ENCODE measurements at places on chromosomes 7 and 10.

GRCh38 chr7:4610768-4611467 lies 71.2 kb upstream of the FOXK1 start:
- DNase-seq = peak; percentile 79

GRCh38 chr10:113252650-113253618 lies 299.9 kb upstream of the HABP2 start:
- DNase-seq = peak; percentile 41

- no peak for DNase-seq
Measured at GRCh38 chr7:96495751-96496216, 173.9 kb upstream of the SLC25A13 start.

DNA sequence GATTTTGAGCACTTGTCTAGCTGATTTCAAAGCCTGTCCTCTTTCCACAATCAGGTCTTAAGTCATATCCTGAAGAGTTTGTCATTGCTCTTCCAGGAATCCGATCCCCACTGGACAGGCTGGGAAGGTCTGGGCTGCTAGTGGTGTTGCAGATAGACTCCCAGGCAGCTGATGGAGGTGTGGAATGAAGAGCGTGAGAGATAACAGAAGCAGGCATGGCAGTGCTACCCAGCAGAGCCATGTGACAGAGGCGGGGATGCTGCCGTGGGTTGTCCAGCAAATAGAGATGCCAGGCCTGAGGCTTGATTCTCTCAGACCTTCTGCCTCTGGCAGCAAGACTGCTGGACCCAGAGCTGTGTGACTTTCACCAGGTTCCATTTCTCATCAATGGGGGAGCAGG lies 116.5 kb upstream of the EEPD1 start:
- no peak for DNase-seq

GRCh38 chr7:57198801-57199200 lies 66.6 kb upstream of the ZNF479 start:
- no peak for DNase-seq

- DNase-seq = no peak
Measured at GRCh38 chr7:6294839-6295238, 22.4 kb upstream of the CYTH3 start.

DNA sequence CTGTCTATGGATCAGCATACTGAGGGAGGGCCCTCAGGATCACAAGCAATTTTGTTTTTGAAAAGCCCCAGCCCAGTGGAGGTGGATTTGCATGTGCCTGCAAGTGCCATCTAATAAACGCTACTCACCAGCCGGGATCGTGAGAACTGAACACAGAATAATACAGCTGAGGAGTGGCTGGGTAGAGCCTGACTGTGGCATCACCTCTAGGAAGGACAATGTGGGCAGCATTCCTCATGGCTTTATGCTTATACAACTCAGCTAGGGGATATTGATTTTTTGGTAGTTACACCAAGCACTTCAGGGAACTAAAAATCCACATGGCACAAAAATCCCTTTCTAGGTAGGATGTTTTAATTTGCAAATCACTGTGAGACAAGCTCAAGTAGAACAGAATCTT lies 72.7 kb upstream of the PALS2 start:
- no peak for DNase-seq

DNA sequence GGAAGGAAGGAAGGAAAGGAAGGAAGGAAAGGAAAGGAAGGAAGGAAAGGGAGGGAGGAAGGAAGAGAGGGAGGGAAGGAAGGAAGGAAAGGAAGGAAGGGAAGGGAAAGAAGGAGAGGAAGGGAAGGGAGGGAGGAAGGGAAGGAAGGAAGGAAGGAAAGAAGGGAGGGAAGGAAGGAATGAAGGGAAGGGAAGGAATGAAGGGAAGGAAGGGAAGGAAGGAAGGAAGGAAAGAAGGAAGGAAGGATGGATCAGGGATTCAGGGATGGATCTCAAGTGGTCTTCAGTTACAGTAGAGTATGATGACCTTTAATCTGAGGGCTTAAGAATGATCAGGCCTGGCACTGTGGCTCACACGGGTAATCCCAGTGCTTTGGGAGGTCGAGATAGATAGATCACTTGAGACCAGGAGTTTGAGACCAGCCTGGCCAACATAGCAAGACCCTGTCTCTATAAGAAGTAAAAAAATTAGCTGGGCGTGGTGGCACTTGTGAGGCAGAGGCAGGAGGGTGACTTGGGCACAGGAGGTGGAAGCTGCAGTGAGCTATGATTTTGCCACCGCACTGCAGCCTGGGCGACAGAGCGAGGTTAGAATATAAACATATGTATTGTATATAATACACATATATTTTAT lies 760 bp upstream of the FOXK1 start:
- DNase-seq = no peak

GRCh38 chr10:92238586-92239098 lies 52.2 kb downstream of the CPEB3 start:
- DNase-seq = peak; percentile 78

GRCh38 chr10:34655286-34656170 lies 159.6 kb downstream of the PARD3 start:
- peak; percentile 53 for DNase-seq

DNA sequence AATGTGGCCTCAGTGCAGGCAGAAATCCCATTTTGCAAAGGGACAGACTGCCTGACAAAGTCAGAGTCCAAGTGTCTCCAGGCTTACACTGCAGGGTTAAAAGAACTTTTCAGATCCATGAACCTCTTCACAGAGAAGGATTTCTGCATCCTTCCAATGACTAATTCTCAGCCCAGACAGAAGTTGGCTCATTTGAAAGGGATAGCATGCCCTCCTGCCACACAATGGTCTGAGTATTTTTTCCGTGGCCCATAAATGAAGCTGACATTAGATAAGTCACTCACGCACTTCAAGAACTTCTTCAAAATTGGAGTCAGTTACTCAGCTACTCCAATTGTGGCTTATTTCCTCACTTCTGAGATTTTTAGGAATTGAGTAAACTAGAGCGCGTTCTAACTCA lies 170.2 kb downstream of the PLXNA4 start:
- DNase-seq = peak; percentile 58

GRCh38 chr10:31754803-31755624 lies 173.6 kb downstream of the ARHGAP12 start:
- peak; percentile 39 for DNase-seq

DNA sequence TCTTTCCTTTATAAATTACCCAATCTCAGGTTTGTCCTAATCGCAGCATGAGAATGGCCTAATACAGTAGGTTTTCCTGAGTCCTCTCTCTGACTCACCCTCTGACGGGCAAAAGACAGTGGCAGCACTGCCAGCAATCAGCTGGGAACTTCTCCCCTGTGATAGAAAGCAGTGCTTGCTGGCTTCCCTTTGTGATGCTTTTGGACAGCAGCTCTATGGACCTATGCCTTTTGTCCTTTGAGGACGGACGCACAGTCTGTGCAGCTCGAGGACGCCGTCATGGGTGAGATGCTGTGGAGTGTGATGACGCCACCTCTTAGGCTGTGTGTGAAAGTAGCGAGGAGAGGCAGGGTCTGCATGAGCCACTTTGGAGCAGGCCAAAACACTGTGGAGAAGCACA lies 68.8 kb downstream of the KIAA1217 start:
- no peak for DNase-seq

GRCh38 chr10:4429571-4429970 lies 396.4 kb upstream of the AKR1E2 start:
- DNase-seq = peak; percentile 19

DNA sequence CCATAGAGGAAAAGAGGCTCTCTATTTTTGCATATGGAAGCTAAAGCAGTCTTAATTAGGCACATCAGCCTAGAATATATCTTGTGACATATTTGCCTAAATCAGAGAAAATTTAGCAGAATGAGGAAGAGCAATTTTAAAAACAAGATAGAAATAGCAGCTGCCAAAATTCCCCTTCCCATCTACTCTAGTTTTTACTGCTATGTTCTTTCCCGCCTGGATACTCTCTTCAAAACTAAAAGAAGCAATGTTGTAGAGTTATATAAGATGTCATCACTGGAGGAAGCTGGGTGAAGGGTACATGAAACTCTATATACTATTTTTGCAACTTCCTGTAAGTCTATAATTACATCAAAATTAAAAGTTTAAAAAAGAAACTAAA lies 87.0 kb downstream of the ARMH3 start:
- DNase-seq = no peak

GRCh38 chr7:37341033-37341630 lies 107.5 kb downstream of the ELMO1 start:
- DNase-seq = no peak

DNA sequence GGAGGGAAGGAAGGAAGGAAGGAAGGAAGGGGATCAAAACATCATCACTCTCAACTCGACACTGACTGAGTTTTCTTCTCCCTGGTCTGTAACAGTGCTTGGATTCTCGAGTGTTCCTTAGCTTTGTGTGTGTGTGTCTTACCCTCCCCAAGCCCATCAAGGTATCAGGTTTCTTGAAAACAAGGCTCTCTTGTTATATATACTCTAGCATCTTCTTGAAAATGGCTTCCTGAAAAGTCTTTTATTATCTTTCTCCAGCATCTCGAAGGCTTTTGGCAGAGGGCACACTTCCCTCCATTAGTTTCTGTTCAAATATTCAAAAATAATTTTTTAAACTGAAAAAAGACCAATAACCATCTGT lies 13.4 kb downstream of the SERPINE1 start:
- no peak for DNase-seq

GRCh38 chr10:122849900-122850605 lies 4.4 kb upstream of the CUZD1 start:
- DNase-seq = no peak

GRCh38 chr7:51521054-51521453 lies 204.4 kb upstream of the COBL start:
- no peak for DNase-seq

DNA sequence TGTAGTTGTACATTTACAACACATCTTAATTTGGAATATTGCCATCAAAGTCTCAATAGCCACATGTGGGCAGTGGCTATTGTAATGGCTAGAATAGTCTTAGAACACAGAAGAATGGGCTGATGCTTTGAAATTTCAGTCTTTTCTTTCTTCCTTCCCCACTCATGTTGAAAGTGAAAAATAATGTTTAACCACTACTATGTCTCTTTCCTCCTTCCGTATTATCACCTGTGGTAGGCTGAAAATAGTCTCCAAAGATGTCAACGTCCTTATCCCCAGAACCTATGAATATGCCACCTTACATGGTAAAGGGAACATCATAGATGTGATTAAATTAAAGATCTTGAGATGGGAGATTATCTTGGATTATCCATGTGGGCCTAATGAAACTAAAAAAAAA lies 154.0 kb downstream of the SUGCT start:
- DNase-seq = no peak

- no peak for DNase-seq
Measured at GRCh38 chr10:112671743-112672142, 224.7 kb downstream of the VTI1A start.

GRCh38 chr10:112532189-112532588 lies 85.2 kb downstream of the VTI1A start:
- DNase-seq = no peak

DNA sequence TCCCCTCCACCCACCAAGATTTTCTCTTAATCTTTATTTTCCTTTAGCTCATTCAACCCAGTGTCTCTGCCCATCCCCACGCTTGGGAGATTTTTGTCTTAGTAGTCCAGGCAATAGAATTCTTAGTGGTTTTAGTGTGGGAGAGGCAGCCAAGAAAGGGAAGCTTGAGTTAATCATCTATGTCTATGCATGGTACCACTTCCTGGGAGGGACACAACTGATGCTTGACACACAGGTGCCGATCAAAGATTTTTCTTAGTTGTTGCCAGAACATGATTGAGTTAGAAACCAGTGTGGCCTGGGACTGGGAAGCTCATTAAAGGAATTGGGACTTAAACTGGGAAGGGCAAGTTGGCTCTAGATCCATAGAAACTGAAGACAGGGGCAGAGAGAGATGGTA lies 3.1 kb downstream of the STRA8 start:
- DNase-seq = no peak

- DNase-seq = no peak
Measured at GRCh38 chr10:30439931-30440330, 5.9 kb downstream of the MAP3K8 start.

- no peak for DNase-seq
Measured at GRCh38 chr7:117227091-117227490, 95.8 kb downstream of the WNT2 start.

GRCh38 chr7:143960813-143961610 lies 6.4 kb downstream of the OR2F1 start:
- no peak for DNase-seq

GRCh38 chr7:132145466-132145865 lies 430.8 kb downstream of the PLXNA4 start:
- DNase-seq = peak; percentile 94

GRCh38 chr10:124672181-124672638 lies 72.0 kb downstream of the FAM53B start:
- DNase-seq = no peak

DNA sequence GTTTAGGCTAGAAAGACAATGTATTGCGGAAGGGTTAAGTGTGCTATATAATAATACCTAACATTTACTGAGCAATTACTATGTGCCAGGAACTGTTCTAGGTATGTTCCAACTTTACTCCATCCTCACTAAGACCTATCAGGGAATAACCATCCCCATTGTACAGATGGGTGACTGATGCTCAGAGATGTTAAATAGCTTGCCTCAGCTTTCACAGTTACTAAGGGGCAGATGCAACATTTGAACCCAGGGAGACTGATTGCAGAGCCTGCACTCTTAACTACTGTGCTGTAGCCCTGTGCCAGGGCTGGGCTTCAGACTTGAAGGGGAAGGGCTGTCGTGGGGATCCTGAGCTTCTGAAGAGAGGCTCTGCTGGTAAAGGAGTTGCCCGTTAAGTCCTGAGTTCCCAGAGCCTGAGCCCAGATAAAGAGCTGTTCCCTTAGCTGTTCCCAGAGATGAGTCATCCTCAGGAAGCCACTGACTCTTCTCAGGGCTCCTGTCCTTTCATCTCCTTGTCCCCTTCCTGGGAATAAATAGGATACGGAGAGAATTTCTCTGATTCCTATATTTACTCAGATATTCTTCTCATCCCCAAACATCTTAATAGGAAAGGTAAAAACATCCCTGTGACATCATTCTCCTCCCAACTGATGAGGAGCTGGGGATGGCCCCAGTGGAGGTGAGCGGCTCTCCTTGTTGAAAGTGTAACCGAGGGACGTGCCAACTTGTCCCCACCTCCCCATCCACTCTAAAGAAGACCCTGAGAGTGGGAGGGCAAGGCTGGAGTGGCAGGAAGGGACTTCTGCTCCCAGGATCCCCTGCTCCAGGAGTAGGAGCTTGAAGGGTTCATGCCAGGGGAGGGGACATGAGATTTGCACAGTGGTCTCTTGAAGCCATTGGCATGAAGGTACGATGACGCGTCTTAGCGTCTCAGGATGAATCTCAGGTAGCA lies 28.0 kb upstream of the HABP2 start:
- peak; percentile 75 for DNase-seq

DNA sequence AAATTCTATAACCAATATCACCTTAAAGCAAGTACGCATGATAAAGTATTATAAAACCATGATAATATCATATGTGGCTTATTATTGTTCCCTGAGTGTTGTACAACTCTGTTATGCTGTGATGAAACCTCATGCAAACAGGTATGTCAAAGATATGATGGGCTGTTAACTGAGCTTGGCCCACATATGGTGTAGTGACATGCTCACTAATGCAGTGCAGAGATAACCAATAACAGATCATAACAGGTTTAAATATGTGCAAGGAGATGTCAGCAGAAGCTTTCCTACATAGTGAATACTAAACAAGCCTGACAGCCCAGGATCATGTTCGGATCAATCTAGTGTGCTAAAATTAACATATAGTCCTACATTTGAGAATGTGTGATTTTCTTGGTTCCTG lies 9.6 kb downstream of the CFTR start:
- no peak for DNase-seq

GRCh38 chr10:48940372-48940771 lies 732 bp upstream of the LRRC18 start:
- DNase-seq = no peak
